ENCODE measurements at places on chromosomes 3 and 15. TPM values are rescaled to one million over a fixed set of nuclear protein-coding genes. Genes with fewer than 3 reads are reported as not detected.
A peak's percentile ranks its signal among the peaks of the same experiment; 100 is the strongest.

DNA sequence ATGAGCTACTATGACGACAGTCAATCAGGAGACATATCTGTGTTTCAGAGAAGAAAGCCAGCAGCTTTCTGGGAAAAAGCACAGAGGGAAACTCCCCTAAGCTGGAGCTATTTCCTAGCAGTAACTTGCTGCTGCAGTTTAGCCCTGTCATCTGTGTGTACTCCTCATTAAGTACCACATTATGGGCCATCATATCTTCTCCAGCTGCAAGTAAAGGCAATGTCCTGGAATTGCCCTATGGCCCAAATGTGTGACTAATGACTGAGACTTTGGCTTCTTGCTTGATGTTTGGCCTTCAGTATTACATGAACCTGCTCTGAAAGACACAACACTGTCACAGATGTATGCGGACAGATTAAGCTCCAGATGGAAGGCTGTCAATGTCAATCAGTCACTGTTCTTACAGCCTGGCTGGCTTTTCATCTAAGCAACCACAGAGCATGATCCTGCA is 190.8 kb downstream of the FHIT start:
- H3K27ac ChIP-seq = no peak overlapping the region
- no peak overlapping the region for H3K4me3 ChIP-seq
- no peaks in the 10 kb centered on the region for H3K36me3 ChIP-seq

- H3K4me3 ChIP-seq = no peak overlapping the region
- H3K4me1 ChIP-seq = peaks cover 9% of the 10 kb centered on the region
- H3K27me3 ChIP-seq = no peaks in the 10 kb centered on the region
- DNase-seq = no peak
- no peaks in the 10 kb centered on the region for H3K36me3 ChIP-seq
Observed at GRCh38 chr3:193842832-193843473, 249.9 kb downstream of the OPA1 start.

- H3K4me1 ChIP-seq = no peaks in the 10 kb centered on the region
- H3K4me3 ChIP-seq = no peak overlapping the region
- DNase-seq = peak; percentile 45
- H3K36me3 ChIP-seq = no peaks in the 10 kb centered on the region
- H3K27ac ChIP-seq = no peak overlapping the region
Observed at GRCh38 chr15:98518823-98519561, 129.3 kb upstream of the IGF1R start.

DNA sequence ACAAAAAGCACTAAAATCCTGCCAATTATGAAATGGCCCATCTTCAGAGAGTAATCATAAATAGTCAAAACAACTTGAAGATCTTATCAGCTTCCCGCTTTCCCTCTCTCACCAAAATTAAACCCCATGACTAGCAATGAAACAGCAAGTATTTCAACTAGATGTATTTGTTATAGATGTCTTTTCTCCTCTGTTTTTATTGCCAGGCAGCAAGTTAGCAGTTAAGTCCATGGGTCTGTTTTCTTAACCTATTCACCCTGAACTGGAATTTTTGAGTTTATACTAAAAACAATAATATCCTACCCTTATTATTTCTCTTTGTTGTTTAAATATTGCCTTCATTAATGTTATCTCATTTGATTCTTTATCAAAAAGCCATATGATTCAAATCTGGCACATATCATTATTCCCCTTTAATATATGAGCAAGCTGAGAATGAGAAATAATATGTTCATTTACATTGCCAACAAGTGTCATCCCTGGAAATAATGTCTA is 23.3 kb downstream of the AQP9 start:
- no peak overlapping the region for H3K4me3 ChIP-seq
- H3K36me3 ChIP-seq = no peaks in the 10 kb centered on the region
- H3K4me1 ChIP-seq = no peaks in the 10 kb centered on the region
- no peak overlapping the region for H3K27ac ChIP-seq

DNA sequence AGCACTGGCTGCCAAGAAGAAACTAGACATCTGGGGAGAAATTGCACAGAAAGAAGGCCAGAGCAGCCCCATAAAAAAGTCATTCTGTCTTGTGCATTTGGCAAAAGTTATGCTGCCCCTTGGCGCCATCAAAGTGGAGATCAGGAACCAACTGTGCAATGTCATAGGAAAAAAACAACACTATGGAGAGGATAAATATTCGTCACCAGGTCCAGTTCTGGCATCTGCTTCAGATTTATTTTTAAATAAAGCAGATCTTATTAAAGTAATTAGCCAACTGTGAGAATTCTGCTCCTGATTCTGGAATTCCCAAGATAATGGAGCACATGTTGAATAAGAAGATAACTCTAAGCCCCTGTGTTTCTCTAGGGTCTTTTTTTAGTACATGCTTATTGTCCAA is 500.0 kb upstream of the IL12A start:
- H3K4me3 ChIP-seq = no peak overlapping the region
- no peak for DNase-seq
- H3K4me1 ChIP-seq = no peaks in the 10 kb centered on the region
- H3K36me3 ChIP-seq = no peaks in the 10 kb centered on the region

- H3K4me1 ChIP-seq = no peaks in the 10 kb centered on the region
- no peak for DNase-seq
- H3K27me3 ChIP-seq = no peaks in the 10 kb centered on the region
Observed at GRCh38 chr15:27707257-27707656, 391.9 kb downstream of the OCA2 start.

- no peak overlapping the region for H3K27ac ChIP-seq
- no peaks in the 10 kb centered on the region for H3K27me3 ChIP-seq
- no peaks in the 10 kb centered on the region for H3K36me3 ChIP-seq
- peaks cover 48% of the 10 kb centered on the region for H3K4me1 ChIP-seq
- no peak overlapping the region for H3K4me3 ChIP-seq
Observed at GRCh38 chr15:99508852-99509251, 56.9 kb upstream of the MEF2A start.

The SUMF1 gene
- polyA plus RNA-seq = 14.1 TPM

DNA sequence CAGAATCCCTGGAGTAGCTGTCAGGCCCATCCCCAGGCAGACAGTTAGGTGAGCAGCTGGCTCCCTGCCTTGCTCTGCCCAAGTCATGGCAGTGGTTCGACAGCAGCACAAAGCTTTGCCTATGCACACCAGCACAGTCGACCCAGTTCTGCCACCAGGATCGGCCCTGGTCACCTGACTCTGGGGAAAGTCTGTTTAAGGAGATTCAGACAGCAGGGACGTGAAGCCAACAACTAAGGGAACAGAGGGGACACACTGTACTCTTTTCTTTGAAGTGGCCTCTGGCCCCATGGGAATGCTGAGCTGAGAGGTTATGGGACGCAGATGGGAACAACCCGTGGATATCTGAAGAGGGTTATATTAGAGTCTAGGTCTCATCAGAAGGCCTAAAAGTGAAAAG is 134.8 kb downstream of the CHDH start:
- H3K4me1 ChIP-seq = peaks cover 4% of the 10 kb centered on the region
- no peaks in the 10 kb centered on the region for H3K27me3 ChIP-seq
- H3K4me3 ChIP-seq = no peak overlapping the region

The DCLK3 gene
- polyA plus RNA-seq = 0.41 TPM

The TRIM42 gene
- polyA plus RNA-seq = 0.05 TPM

GRCh38 chr3:20137647-20138046 is 48.4 kb downstream of the SGO1 start:
- no peaks in the 10 kb centered on the region for H3K4me1 ChIP-seq
- H3K4me3 ChIP-seq = no peak overlapping the region
- no peaks in the 10 kb centered on the region for H3K27me3 ChIP-seq
- peaks cover 25% of the 10 kb centered on the region for H3K36me3 ChIP-seq
- no peak overlapping the region for H3K27ac ChIP-seq

DNA sequence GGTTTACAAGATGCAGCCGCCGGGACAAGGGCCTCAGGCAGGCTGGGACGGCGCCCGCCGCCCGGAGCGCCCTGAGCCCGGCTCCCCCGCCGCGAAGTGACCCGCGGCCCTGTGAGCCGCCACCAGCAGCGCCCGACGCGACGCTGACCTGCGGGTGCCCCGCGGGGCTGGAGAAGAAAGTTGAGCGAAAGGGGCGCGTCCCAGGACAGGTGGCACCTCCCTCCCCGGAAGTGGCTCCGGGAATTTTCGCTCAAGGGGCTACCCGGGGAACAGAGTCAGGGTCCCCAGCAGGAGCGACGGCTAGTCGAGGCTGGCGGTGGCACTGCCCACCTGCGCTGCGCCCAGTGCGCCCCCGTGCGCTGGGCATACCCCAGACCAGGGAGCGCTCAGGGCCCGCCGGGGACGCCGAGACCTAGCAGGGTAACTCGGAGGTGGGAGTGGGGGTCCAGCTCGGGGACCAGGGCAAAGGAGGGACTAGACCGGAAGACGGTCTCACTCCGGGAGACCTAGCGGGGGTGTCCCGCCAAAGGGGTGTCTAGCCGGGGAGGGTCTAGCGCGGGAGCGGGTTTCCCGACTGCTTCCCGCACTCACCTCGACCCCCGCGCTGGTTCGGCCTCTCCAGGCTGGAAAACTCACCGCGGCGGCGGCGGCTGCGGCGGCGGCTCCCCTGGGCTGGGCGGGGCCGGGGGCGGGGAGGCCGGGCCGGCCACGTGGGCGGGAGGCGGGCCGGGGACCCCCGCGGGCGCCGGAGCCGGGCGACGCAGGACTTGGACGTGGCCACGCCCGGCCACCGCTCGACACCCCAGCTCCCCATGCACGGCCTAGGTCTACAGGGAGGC is 18.4 kb downstream of the SPATA12 start:
- H3K4me3 ChIP-seq = peak overlapping the region; percentile 66
- DNase-seq = no peak
- peaks cover 10% of the 10 kb centered on the region for H3K4me1 ChIP-seq
- H3K27me3 ChIP-seq = peaks cover 70% of the 10 kb centered on the region

GRCh38 chr3:141544697-141545096 is 57.9 kb downstream of the RASA2 start:
- H3K27ac ChIP-seq = no peak overlapping the region
- H3K27me3 ChIP-seq = no peaks in the 10 kb centered on the region
- H3K4me1 ChIP-seq = no peaks in the 10 kb centered on the region
- H3K4me3 ChIP-seq = no peak overlapping the region

The MANF gene
- polyA plus RNA-seq = 60.7 TPM

The SYNM gene
- polyA plus RNA-seq = 10.5 TPM

DNA sequence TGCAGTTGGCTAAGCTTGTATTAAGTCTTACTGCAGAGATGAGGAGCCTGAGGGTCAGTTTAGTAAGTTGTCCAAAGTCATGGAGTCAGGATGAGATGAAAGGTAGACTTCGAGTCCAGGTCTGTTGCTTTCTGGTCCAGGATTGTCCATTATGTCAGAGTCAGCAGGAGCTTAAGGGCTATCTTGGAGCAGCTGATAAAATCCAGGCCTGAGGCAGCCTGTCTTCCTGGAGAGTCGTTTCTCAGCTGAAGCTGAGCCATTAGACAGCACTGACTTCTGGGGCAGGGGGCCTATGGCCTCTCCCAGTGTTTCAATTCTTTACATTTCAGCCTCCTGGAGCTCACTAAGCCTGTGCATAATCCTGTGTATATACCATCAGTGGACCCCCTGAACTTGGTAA is 219.5 kb upstream of the GAP43 start:
- no peaks in the 10 kb centered on the region for H3K4me1 ChIP-seq
- H3K36me3 ChIP-seq = no peaks in the 10 kb centered on the region
- no peak for DNase-seq
- H3K27me3 ChIP-seq = no peaks in the 10 kb centered on the region

DNA sequence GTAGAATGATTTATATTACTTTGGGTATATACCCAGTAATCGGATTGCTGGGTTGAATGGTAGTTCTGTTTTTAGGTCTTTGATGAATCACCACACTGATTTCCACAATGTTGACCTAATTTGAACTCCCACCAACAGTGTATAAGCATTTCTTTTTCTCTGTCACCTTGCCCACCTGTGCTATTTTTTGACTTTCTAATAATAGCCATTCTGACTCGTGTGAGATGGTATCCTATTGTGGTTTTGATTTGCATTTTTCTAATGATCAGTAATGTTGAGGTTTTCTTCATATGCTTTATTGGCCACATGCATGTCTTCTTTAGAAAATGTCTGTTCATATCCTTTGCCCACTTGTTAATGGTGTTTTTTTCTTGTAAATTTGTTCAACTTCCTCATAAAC is 340.8 kb downstream of the PLOD2 start:
- H3K36me3 ChIP-seq = no peaks in the 10 kb centered on the region
- no peaks in the 10 kb centered on the region for H3K27me3 ChIP-seq
- no peak overlapping the region for H3K4me3 ChIP-seq
- DNase-seq = no peak

DNA sequence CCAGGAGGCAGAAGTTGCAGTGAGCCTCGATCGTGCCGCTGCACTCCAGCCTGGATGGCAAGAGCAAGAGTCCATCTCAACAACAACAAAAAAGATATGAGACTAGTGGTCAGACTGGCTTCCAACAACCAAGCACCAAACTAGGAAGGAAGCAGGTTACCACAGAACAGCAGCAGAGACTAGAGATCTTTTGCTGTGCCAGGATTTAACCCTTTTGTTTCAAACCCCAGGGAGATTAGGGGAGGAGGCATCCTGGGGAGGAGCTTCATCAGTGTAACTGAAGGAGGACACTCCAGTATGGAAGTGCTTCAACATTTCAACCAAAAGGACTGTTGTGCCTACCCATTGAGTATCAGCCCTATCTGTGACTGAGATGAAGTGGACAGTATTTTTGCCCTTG is 240.3 kb downstream of the ZIC1 start:
- H3K4me3 ChIP-seq = no peak overlapping the region
- H3K4me1 ChIP-seq = no peaks in the 10 kb centered on the region
- DNase-seq = no peak
- H3K27ac ChIP-seq = no peak overlapping the region
- no peaks in the 10 kb centered on the region for H3K27me3 ChIP-seq

DNA sequence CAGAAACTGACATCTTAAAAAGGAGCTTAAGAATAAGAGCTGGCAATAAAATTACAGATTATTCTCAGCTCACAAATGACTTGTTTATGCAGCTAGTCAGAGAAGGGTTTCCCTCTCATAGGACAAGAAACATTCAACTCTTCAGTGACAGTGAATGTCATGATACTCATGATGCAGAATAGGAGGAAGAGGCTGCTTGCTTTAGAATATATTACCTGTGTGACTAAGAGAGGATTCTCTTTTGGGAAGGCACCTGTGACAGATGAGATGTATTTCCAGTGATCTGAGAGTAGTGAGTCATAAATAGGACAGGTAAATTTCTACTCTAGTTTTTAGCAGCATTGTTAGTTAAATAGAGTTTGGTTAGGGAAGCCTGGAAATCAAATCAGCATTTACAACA is 39.9 kb downstream of the RASA2 start:
- H3K4me1 ChIP-seq = no peaks in the 10 kb centered on the region
- H3K27ac ChIP-seq = no peak overlapping the region
- H3K4me3 ChIP-seq = no peak overlapping the region
- H3K36me3 ChIP-seq = peaks cover 20% of the 10 kb centered on the region
- H3K27me3 ChIP-seq = no peaks in the 10 kb centered on the region
- no peak for DNase-seq

The RASA2 gene
- 21.1 TPM for polyA plus RNA-seq

All from thymus (tissue), 14 donors.